ENCODE measurements at places on chromosomes 11 and 22.

GRCh38 chr11:57493507-57494503 lies 21.7 kb downstream of the SLC43A1 start:
- peak; percentile 88 for DNase-seq

DNA sequence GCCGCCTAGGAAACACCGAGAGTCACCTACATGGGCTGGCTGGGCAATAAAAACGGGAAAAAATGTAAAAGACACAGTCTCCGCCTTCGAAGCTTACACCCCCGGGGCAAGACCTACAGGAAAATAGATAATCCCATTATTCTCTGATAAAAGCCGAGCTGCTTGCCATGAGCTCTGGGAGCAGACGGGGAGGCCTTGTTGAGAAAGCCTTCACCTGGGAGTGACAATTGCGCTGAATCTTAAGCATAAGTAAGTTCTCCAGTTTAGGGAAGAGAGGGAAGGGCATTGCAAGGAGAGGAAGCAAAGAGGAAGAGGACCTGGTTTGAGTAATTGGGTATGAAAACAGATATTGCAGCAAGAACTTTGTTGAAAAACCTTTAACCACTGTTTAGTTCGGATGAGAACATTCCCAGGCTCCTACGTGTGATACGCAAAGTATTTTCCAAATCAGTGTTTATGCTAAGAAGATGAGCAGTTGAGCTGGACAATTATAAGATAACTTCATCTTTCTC lies 813 bp upstream of the BTBD10 start:
- DNase-seq, result no peak

GRCh38 chr11:65562788-65563187 lies 4.6 kb upstream of the LTBP3 start:
- no peak for DNase-seq

GRCh38 chr22:29524442-29525191 lies 28.9 kb downstream of the THOC5 start:
- DNase-seq, result peak; percentile 17

- no peak for DNase-seq
Measured at GRCh38 chr22:48714231-48714630, 1113.4 kb downstream of the BRD1 start.

- no peak for DNase-seq
Measured at GRCh38 chr11:92296138-92296515, 71.5 kb downstream of the FAT3 start.

DNA sequence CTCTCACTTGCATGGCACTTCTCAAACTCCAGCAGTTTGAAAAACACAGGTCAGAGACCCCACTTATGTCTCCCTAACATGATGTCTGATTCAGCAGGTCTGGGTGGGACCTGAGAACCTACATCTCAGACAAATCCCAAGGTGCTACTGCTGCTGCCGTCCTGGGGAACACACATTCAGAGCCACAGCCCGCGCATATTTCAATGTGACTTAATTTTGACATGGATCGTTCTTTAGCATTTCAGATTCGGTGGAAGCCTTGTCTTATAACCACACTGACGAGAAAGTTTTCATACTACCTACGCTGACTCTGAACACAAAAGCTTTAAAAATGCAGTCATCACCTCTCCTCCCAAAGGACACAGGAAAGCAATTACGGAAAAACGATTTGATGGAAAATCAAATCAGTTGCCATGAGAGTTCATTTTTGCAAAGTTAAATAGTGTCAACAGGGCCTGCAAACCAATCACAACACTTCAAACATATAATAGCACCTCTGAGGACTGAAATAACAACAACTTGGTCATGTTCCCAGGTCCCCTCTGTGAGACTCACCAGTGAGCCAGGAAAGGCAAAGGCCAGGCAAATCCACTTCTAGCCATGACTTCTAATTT lies 132.6 kb downstream of the SHANK2 start:
- no peak for DNase-seq

GRCh38 chr22:42177891-42178336 lies 47.3 kb upstream of the CYP2D6 start:
- peak; percentile 46 for DNase-seq

- DNase-seq, result no peak
Measured at GRCh38 chr22:47267513-47268282, 505.2 kb downstream of the TBC1D22A start.

GRCh38 chr22:24411256-24412004 lies 16.0 kb upstream of the ADORA2A start:
- no peak for DNase-seq

- no peak for DNase-seq
Measured at GRCh38 chr22:37340331-37341262, 58.3 kb downstream of the CYTH4 start.

DNA sequence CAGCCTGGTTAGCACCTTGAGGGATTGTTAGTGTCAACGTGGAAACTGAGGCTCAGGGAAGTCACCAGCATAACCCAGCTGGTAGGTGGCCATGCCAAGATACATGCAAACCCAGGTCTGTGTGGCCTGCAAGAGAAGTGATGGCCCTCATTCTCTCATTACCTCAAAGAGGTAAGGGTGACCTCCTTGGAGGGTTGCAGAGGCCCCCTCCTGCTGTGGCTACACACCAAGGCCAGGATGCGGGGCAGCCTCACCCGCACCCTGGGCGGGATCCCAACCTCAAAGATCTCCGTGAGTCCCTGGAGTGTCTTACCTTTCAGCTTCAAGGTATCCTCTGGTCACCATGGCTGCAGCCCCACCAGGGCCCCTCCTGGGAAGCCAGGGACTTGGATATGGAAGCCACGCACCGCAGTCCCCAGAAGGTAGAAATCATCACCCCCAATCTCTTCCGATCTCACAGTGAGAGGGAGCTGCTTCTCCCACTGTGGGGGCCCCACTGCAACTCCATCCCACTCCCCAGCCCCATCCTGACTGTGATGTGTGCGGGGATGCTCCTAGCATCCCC lies 95.4 kb downstream of the MORC2 start:
- DNase-seq, result no peak

DNA sequence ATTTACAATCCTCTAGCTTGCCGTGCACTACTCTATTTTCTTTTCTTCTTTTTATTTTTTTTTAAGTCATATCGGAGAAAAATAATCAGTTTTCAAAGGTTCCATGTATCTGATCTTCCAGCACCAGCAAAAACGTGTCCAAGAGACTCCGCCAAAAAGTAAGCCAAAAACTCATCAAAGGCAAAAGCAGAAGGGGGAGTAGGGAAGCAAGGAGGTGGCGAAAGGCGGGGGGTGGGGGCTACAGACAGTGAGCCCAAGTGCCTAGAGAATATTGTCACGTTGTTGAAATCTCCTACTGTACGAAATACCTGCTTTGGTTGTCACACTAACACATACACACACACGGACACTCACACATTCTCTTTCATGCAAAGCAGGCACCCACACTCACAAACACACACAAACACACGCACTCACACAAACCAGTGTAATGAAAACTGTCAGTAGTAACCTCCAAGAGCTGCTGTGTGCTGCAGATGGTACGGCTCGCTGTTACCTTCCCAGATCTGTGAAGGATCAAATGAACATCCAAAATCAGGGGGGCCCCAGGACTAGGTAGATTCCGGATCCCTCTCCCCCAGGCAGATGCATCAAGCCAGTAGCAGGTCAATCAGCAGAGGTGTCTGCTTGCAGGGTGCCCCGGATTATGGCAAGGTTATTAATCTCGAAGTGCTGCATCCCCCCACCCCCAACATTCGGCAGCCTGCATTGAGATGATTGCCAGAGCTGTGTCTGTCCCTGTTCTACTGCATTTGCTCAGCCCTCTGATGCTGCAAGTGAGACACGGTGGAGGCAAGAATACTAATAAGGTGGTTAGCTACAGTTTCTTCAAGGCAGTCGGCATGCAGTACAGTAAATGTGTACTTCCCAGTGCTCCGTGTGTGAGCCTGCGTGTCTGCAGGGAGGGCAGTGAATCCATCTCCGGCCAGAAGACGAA lies at the start of gene LRRC4C:
Gene LRRC4C, minus strand, starts transcription at position 188 of the 937 bp plus-strand sequence.
- no peak for DNase-seq

- no peak for DNase-seq
Measured at GRCh38 chr11:15602785-15603567, 488.3 kb downstream of the INSC start.

GRCh38 chr11:77200351-77201268 lies 72.6 kb downstream of the MYO7A start:
- DNase-seq, result no peak

All from SW480 (cell line).